Left kidney (tissue), 8 donors: ENCODE measurements at places on chromosomes 16 and 17.

- no peak for DNase-seq
These were observed 3.1 kb downstream of the GSG1L2 start for GRCh38 chr17:9818760-9819159.

- no peak for DNase-seq
These were observed 75.2 kb upstream of the NOL11 start for GRCh38 chr17:67642488-67642887.

DNA sequence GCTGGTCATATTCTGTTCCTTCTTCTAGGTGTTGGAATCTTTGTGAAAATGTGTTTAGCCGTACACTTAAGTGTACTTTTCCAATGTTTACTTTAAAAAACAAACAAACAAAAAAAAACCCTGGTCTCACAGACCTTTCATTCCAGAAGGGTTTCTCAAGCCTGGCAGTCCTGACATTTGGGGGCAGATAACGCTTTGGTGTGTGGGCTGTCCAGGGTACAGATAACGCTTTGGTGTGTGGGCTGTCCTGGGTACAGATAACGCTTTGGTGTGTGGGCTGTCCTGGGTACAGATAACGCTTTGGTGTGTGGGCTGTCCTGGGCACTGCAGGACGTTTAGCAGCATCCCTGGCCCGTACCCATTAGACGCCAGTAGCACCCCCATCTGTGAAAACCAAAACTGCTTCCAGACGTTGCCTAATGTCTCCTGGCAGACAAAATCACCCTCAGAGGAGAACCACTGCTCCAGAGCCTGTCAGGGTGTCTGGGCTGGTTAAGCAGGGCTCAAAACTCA, 15.2 kb upstream of the FLCN start:
- no peak for DNase-seq

- no peak for DNase-seq
These were observed 285.2 kb downstream of the SEC14L1 start for GRCh38 chr17:77425791-77426641.

GRCh38 chr17:18281788-18282187, 21.3 kb downstream of the MIEF2 start:
- no peak for DNase-seq

DNA sequence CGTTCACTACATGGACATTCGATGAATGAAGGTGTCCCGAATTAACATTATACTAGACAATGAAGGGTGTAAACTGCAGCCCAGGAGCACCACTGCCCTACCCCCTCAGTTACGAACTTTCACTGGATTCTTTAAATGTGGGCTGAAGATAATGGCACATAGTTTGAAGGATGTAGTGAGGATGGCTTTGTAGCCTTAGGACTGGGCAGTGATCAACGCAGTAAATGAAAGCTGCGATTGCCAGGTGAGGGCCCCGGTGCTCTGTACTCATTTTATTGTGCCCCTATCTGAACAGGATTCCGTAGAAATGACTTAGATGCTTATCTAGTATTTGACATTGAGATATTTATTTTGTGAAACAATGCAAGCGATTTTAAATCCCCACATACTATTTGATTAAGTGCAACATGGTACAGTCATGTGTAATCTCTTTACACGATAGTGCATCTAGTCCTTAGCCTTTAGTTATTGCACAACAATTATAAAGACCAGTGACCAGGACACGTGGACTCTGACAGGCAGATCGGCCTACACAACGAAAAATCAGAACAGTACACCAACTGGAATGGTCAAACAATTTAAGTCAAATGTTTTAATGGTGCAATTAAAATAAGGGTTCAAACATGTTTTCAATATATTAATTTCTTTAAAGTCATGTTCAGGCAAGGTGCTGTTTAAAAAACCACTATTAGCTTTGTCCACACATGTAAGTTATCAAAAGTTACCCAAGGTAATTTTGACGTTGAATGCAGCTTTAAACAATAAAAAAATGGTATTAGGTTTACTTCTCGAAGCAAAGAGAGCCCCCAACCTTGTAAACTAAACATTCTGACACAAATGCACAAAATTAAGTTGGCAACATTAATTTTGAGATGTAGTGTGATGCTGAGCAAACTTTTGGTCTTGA, 17.4 kb upstream of the ERN1 start:
- DNase-seq = no peak

DNA sequence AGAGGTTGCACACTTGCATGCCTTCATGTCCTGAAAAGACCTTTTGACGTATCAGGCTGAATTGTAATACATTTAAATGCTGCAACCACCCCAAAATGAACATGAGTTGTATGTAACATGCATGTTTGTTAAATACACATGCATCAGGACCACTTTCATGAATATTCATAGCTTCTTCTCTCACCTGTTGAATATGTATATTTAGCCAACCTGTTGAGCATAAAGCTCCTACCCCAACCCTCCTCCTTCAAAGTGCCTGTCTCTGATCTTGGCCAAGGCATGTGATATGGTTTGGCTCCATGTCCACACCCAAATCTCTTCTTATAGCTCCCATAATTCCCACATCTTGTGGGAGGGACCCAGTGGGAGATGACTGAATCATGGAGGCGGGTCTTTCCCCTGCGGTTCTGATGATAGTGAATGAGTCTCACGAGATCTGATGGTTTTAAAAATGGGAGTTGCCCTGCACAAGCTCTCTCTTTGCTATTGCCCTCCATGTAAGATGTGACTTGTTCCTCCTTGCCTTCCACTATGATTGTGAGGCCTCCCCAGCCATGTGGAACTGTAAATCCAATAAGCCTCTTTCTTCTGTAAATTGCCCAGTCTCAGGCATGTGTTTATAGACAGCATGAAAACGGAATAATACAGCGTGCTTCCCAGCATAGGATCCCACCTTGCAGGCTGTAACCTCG, 3.8 kb upstream of the CRYM start:
- no peak for DNase-seq

- no peak for DNase-seq
These were observed 10.3 kb upstream of the RNPS1 start for GRCh38 chr16:2278272-2278608.

GRCh38 chr16:14321542-14321941, 250.4 kb downstream of the MRTFB start:
- DNase-seq = no peak
